ENCODE measurements at places on chromosomes 13 and 19. TPM values are rescaled to one million over a fixed set of nuclear protein-coding genes. Genes with fewer than 3 reads are reported as not detected.

The ARL11 gene
- total RNA-seq = not detected

The GNA15 gene
- total RNA-seq = 0.08 TPM

The SIGLEC8 gene
- total RNA-seq = not detected

The TNFRSF19 gene
- total RNA-seq = 2.4 TPM

The TMEM255B gene
- 1.1 TPM for total RNA-seq

The LSR gene
- total RNA-seq = 10.7 TPM

The IL27RA gene
- 10.3 TPM for total RNA-seq

The MIER2 gene
- 23.7 TPM for total RNA-seq

Data from A549 treated with ZK216348 at 1 μM for 4 hours (cell line).